Pons (tissue), 1 donor: ENCODE measurements at places on chromosomes 3 and 15.

GRCh38 chr3:70550723-70551319 lies 238.4 kb upstream of the MDFIC2 start:
- peak; percentile 29 for DNase-seq

GRCh38 chr3:8500989-8501370 lies 643 bp upstream of the LMCD1 start:
- peak; percentile 65 for DNase-seq

DNA sequence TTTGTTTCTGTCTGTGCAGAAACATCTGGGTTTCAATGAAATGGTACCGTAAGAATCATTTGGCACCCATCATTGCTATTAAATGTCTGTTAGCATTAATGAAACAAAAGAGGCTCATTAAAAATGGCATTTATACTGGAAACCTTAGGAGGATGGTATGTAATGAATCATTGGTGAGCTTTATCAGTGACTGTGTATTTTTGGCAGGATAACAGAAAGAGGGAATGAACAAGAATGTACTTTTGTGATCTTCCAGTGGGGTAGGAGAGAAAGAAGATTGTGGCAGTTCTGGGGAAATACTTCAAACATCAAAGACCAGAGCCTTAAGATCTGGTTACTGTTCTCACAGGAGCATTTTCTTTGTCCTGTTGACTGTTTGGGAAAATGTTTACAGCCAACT lies 4.7 kb upstream of the DCBLD2 start:
- no peak for DNase-seq

DNA sequence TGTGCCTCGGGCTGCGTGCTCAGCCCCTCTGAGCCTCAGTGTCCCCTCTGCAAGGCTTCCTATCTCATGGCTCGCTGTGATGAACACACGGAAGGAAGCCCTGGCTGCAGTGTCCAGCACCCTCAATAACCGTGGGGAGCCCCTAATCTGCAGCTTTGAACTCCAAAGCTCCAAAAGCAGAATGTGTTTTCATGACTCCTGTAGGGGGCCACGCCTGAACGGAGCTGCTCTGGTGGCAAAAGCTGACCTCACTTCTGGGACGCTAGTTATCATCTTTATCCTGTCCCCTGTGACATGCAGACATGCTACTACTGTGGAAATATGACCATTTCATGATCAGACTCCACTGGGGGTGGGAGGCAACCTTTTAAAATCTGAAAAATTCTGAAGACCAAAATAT lies 98.8 kb downstream of the SEC22A start:
- no peak for DNase-seq

DNA sequence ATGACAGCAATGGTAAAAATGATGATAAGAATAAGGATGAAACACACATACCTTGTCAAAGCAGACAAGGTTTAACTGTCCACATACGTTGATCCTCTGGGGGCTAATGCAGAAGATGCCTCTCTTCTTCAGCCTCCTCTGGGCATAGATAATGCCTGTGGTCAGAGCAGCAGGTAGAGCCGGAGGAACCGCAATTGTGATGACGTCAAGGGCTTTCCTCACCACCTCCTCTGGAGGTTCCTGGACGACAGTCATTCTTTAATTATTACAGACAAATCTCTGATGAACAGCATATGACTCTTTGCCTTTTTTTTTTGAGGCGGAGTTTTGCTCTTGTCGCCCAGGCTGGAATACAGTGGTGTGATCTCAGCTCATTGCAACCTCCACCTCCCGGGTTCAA lies 86.3 kb upstream of the ATP13A5 start:
- no peak for DNase-seq

GRCh38 chr3:127068871-127069270 lies 86.0 kb downstream of the PLXNA1 start:
- DNase-seq = no peak

- no peak for DNase-seq
These were observed 17.0 kb downstream of the TMEM62 start for GRCh38 chr15:43150191-43150929.

DNA sequence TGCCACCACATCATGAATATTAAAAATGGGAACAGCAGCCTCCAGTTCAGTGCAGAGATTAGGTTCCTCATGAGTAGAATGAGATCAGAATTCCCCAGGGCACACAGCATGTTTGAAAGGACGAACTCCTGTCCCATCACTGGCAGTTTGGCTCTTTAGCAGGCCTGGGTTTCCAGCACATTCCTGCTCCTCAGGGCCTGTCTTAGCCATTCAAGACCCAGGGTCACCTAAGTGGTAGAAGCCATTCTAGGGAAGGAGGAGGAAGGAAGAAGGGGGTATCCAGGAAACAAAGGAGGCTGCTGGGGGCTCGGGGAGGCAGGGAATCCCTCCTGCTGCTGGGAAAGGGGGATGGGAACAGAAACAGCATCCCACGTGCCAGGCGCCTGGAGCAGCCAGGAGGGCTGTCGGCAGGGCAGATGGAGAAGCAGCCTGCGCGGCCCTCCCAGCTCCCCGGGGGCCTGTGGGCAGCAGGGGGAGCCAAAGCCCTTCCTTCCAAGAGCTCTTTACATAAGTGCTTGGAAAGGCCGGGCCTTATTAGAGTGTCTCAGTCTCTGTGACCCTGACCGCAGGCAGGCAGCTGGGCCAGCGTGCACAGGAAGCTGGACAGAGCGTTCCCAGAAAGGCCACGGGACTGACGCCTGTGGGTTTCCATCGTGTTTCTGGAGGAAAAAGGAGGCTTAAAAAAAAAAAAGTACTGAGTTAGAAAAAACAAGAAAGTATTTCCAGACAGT lies 24.7 kb downstream of the LOXL1 start:
- DNase-seq = peak; percentile 87

DNA sequence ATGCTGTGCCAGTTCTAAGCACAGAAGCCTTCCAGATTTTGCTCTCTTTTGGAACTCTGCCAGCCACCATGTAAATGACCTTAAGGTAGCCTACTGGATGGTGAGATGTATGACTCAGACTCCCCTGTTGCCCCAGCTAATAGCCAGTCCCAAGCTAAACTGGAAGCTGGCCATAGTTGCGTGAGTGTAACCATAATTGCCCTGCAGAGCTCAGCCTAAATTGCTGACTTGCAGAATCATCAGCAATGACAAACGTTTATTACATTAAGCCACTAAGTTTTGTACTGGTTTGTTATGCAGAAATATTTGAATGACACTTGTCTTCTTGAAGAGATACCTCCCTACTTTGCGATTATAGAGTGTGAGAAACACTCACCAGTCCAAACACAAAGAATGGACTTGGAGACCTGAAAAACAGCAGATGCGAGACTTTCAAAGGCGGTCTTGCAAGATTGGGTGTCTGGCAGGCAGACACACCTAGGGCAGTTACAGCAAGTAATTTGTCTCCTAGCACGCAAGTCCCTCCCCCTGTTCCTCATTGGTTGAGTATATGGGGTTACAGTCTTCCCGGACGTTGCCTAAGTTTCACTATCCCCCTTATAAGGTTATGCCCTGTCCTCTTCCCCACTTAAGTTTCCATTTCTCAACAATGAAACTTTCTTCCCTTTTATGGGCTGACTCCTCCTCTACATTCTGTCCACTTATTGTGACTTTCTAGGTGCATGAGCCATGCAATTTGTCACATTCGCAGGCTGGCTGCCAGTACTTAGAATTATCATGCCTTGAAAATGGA lies 83.6 kb upstream of the XCR1 start:
- peak; percentile 85 for DNase-seq

DNA sequence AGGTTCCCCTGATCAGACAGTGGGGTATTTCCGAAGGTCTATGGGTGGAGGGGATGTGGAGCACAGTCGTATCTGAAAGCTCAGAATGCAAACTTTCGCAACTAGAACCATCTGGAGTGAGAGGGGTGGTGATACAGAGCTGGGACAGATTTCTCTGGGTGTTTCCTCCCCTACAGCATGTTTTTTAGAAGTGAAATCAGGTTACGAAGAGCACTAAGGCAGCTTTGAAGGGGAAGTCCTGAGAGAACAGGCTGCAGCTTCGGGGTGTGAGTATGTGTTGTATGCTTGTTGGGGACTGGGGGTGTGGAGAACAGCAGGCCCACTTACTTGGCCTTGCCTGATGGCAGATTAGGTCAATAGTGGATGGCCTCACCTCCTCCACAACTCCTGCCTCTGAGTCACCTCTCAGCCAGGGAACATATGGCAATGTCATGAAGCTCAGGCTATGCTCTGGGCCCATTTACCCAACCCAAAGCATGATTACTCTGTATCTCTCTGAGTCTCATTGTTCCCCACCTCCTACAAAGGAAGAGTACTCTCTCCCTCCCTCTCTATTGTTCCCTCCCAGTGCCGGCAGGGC lies 107.2 kb upstream of the RASGRP1 start:
- peak; percentile 48 for DNase-seq

GRCh38 chr3:150372722-150373121 lies 35.4 kb upstream of the TSC22D2 start:
- DNase-seq = no peak

DNA sequence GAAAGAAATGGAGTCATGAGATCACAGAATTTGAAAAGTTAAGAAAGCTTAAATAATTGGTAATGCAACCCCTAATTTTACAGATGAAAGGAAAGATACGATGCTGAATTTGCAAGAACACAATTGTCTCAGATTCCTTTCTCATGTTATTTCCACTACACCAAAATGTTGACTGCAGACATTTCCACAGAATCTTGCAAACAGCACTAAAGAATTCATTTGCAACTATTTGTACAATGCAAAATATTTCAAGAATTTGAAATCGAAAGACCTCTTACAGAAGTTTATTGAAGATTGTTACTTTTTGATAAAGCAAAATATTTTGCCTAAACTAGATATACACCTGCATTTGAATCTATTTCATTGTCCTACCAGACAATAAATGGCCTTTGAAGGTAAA lies 194.1 kb upstream of the KCNMB2 start:
- DNase-seq = no peak

GRCh38 chr15:64772964-64773363 lies 2.4 kb downstream of the RBPMS2 start:
- no peak for DNase-seq

DNA sequence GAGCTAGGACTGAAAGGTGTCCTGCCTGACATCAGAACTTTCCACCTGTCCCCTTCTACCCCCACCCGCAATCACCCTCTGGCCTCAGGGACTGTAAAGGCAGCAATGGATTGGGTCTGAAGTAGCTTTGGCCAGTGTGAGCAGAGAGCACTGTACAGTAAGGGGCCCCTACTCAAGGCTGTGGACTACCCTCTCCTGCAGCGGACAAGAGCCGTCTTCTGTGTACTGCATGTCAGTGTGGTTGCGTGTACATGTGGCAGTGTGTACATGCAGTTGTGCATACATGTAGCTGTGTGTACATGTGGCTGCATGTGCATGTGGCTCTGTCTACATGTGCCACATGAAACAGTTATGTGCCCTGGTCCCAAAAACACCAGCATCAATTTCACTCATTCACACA lies 205.9 kb upstream of the LINGO1 start:
- no peak for DNase-seq

GRCh38 chr3:153577059-153577736 lies 415.2 kb downstream of the RAP2B start:
- no peak for DNase-seq

DNA sequence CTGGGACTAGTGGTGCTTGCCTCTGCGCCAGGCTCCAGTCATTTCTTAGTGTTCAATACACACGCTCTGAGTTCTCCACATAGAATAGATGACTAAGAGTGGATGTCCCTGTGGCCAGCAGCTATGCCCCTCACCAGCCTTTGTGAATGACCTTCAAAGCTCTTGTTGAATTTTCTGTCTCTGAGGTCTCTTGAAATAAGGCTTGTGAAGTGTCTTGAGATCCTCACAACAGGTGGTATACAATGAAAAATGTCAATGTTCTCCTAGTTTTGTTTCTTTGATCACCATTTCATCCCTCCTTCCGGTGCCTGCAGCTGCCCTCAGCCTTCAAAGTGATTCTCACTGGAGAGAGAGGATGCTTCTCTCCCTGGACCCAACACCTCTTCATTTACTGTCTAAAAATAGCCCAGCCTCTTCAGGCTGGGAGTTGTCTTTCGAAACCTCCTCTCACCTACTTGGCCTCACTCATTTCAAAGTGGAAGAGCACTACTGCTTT lies 5.4 kb downstream of the MAPKBP1 start:
- no peak for DNase-seq

GRCh38 chr3:151432616-151433372 lies 28.1 kb downstream of the IGSF10 start:
- DNase-seq = no peak

DNA sequence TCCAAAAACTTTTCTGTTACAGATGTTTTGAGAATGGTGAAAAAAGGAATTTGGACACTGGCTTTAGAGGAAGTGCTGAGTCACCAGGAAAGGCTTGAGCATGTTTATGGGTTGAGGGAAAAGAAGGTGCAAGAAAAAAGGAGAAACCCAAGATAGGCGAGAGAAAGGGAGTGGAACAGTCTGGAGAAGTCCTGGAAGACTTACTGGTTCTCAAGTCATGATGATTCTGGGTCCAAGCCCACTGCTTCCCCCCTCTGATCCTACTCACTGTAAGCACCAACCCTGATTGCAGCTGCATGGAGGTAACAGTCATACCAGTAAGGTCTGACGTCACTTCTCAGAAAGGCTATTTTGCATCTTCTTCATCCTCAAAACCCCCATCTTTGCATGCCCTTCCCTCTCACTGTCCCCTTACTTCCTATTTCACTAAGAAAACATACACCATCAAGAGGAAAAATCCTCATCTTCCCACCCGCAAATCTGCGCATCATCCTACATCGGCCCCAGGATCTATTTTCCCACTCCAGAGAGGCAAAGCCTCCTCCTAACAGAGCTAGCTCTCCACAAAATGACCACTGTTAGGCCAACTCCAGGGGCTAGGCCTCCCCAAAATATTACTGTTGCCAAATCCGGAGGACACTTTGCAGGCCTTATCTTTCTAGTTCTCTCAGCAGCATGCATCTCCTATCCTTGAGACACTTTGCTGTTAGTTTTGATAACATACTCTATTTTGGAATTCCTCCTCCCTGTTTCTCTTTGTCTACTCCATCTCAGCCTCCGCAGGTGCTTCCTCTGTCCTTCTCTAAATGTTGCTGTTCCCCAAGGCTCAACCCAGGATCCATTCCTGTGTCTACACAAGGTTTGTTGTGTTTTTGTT lies 3.2 kb upstream of the ATP13A3 start:
- no peak for DNase-seq

DNA sequence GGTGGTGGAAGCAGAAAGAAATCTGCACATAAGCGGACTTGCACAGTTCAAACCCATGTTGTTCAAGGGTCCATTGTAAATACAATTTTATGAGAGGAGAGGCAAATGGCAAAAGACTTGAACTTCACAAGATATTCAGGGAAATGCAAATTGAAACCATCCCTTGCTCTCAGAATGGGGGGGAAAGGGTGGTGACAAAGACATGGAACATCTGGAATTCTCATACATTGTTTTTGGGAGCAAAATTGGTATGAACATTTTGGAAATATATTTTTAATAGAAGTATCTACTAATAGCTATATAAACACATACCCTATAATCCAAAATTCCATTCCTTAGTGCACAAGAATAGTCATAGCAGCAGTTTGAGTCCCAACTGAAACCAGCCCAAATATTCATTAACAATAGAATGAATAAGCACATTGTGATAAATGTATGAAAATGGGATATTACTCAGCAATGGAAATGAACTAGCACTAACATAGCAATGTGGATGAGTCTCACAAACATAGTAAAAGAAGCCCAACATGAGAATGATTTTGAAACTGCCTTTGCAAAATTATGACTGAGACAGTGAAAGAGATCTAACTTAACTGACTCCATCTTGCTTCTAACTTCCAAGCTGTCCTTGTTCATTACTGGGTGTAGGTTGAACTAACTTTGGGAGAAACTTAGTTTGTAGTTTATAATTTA lies 77.2 kb downstream of the CD200R1L start:
- no peak for DNase-seq

GRCh38 chr15:100042558-100042957 lies 299.2 kb downstream of the ADAMTS17 start:
- no peak for DNase-seq

GRCh38 chr15:63879211-63879610 lies 45.5 kb upstream of the HERC1 start:
- no peak for DNase-seq

- no peak for DNase-seq
These were observed 1.7 kb upstream of the HDGFL3 start for GRCh38 chr15:83209333-83209732.
